AG09319 (cell line): ENCODE measurements at places on chromosomes 2 and 18.

DNA sequence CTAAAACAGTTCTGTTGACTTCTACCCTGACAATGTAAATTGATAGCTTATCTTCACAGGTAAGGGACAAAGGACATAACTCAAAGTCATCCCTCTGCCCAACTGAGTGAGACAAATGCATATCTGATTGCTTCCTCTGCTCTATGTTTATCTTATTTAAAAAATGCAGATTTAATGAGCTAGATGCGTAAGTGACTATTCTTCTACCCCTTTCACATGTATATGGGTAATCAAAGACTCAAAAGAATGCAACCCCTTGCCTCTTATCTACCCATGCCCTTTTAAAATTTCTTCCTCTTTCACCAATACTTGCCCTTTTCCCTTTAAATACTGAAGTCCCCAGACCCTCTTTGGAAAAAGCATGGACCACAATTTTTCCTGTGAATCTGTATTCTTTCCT, 253.4 kb downstream of the WDPCP start:
- no peak for DNase-seq

DNA sequence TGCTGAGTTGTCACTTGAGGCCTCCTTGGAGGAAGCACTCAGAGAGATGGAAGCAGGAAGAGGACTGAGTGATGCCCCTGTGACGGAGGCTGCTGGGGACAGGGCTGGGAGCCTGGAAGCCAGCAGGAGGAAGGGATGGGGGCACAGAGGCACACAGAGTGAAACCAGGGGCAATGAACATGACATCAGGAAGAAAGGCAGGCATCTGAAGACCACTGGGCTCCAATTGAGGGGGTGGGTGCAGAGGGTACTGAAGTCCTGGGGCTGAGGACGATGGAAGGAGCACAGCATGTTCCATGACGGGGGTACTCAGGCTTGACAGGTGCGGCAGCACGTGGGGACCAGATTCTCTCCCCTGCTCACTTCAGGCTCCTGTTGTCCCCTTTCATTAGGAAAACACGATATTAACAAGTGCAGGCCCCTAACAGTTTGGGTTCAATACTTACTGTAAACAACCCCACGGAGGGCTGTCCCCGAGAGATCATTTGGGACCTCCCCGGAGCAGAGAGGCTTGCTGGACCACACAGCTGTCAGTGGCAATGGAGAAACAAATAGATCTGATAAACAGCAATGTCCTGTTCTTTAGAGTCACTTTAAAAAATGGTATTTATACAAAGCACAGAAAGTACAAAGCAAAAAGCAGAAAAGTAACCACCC, 8.7 kb downstream of the INPP5D start:
- no peak for DNase-seq

DNA sequence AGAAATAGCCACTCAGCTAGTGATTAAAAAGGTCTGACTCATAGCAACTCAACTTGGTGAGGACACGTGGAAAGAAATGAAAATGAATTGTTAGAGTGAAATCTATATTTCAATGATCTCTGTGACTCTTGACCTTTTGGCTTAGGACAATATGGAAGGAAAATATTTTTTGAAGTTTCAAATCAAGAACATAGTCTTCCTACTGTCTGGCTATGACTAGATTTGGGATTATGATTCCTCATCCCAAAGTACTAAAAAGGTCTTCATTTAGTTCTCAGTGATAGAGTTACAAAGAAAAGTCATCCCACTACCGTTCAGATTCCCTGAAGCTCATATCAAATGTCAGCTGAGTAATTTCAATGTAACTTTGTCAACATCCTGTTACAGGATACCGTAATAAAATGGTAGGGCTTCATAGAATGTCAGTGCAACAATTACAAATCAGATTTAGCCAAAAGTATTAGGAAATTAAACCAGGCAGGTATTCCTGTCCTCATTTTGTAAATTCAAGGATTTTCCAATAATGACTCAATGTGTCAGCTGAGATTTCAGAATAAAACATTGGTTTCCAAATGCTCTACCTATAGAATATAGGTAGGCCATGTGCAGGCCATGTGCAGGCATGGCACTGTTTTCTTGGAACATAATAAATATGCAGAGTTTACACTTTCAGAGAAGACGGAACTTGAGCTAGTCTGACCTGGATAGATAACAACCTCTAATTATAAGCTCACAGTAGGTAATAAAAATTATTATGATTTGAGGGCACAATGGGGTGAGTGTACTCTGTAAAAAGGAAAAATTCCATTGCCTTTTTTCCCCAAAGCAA, 36.0 kb downstream of the ANKRD29 start:
- DNase-seq = no peak

- no peak for DNase-seq
Measured at GRCh38 chr2:222610746-222611145, 45.1 kb downstream of the FARSB start.

DNA sequence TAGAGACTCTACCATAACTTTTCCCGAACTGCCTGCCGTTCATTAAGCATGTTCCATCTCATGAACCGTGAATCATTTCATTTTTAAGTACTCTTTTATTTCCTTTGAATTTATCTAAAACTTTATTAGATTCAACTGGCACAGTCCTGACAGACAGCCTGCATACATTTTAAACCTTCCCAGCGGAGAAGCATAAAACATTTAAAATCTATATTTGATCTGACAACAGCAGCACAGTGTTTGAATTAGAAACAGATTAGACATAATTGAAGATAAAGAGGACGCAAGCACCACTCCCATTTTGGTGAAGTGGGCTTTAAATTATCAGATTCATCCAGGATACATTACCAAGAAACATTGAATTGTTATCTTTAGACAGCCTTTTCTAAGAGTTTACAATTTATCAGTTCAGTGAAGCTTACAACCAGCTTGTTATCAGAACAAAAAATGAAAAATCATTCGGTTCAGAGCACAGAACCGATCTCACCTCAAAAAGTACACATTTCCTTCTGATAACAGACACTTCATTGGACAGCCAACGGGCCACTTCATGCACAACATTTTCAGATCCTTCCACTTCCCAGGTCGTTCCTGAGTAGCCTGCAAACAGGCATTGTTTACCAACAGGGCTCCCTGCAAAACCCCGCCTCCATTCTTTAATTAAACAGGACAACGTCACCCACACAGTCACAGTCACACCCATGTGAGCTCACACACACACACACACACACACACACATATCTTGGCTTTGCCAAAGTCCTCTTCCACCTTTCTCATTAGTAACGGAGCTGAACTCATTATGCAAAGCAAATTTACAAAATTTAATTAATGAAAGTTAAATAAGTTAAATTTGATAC, 171.2 kb downstream of the SP3 start:
- DNase-seq = no peak

- no peak for DNase-seq
Measured at GRCh38 chr2:156653675-156654074, 217.5 kb downstream of the GPD2 start.

DNA sequence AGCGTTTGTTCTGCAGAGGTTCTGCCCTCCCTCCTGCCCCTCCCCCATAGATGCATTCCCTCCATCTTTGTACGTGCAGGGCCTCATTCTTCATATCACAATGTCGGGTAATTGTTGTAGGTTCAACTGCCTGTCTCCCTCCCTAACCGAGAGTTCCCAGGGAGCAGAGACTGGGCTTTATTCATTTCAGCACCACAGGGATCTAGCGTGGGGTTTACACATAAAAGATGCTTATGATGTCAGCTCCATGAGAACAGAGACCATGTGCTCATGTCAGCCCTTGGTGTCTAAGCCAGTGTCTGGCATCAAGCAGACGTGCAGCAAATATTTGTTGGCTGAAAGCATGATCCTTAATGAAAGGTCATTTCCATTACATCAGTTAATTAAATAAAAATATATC, 298.9 kb upstream of the TRIB2 start:
- DNase-seq = no peak

GRCh38 chr2:54540194-54540593, 84.1 kb downstream of the SPTBN1 start:
- DNase-seq = no peak

- DNase-seq = no peak
Measured at GRCh38 chr2:195319112-195319460, 337.9 kb upstream of the SLC39A10 start.

- no peak for DNase-seq
Measured at GRCh38 chr2:12057436-12058166, 311.2 kb downstream of the LPIN1 start.

DNA sequence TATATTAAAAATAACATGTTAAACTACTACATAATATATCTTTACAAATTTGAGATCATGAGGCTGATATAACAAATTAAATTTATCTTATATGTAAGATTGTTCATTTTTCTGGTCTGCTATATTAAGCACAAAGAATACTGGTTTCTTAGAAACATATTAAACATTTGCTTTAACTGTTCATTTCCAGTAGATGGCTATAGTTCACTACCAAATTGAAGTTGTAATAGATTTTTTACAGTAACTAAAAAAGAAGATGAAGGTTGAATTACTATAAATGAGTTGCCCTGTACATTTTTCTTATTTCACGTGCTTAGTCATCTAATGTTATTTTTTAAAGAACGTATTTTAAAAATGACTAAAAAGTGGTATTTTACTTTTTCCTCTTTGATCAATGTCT, 57.0 kb downstream of the ZNF407 start:
- no peak for DNase-seq

GRCh38 chr18:46402396-46402795, 254.6 kb downstream of the LOXHD1 start:
- no peak for DNase-seq
